ENCODE measurements at places on chromosomes 6 and 20.

DNA sequence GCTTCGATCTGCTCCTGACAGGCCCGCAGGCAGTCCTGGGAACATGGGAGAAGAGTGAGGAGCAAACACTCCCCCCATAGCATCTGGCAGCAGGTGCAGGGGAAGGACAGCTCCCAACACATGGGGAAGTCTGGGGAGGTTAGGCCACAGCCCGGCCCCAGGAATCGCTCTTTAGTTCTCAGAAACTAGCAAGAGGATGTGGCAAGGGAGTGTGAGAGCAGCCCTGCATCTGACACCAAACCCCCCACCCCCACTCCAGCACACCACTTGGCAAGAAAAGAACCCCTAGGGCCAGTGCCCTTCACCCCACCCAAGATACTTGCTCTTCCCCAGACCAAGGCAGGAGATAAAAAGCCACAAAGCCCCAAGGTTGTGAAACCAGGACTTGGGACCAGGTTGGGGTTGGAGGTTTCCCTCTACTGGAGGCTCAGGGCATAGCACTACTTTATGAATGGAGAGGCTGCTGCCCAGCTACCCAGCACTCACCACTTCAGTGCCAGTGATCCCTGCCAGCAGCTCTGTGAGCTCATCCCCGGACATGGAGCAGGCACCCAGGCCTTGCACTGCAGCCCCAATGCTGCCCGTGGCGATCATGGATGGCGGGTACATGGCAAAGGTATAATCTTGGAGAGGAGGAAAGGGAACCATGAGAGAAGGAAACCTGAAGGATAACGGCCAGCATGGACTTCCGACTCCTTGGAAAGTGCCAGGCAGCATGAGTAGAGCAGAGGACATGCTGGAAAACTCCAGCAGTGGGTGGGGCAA lies 5.4 kb downstream of the CCND3 start:
- DNase-seq = no peak

- DNase-seq = no peak
Measured at GRCh38 chr6:17277256-17277655, 3.9 kb upstream of the RBM24 start.

DNA sequence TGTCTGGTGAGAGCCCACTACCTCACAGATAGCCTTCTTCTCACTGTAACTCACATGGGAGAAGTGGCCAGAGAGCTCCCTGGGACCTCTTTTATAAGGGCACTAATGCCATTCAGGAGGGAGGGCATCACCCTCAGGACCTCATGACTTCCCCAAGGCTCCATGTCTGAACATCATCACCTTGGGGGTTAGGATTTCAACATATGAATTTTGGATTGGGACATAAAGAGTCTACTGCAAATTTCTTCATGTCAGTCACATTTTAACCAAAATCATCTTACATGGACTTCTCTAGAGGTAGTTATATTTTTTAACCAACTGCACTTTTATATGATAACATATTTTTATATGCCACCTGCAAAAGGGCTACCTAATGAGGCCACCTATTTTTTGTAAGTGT lies 324.7 kb downstream of the PLCB1 start:
- no peak for DNase-seq

DNA sequence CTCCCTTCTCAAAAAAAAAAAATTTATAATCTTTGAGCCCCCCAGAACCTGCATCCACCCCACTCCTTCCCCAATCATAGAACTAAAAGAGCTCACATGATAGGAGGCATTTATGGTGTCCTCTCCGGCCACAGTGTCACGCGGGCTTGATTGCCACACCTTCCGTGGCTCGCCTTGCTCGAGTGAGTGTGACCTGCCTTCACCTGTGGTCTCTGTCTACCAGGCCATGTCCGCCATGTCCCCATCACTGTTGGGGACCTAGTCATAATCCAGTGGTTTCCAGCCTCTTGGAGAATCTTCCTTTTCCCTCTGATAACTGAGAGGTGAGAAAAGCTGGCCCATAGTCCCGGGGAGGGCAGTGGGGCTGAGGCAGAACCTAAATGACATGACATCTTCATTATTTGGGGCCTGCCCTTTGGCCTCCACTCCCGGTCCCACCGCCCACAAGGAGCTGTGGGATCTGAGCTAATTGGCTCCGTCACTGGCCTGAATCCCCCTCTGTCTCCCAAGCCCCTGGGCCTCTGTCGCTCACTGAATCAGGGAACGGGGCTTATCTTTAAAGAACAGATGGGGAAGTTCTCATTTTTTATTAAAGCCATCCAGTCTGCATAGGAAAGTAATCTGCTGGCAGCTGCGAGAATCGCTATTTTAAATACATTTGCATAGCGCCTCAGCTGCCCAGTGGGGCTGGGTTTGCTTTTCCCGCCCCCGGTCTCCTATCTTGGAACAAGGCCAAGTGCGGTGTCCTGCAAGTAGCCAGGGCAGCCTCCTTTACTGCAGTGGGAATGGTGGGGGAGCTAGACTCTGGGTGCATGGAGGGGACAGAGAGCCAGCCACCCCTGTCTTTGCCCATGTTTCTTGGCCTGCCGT lies 197.6 kb upstream of the PMEPA1 start:
- DNase-seq = no peak

DNA sequence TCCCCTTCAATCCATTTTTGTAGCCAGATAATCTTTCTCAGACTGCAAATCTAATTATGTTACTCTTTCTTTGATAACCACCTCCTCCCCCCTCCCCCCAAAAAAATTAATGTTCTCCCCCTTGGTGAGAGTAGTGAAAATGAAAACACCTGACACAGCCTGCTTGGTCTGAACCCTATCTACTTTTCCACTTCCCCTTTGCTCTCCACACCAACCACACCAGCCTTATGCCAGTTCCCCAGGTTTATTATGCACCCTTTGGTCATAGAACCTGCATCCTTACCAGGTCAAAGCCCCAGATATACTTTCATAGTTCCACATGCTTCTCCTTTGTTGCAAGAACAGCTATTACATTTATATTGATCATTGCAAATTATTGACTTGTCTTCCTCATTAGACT lies 19.4 kb downstream of the PFDN4 start:
- DNase-seq = no peak

- no peak for DNase-seq
Measured at GRCh38 chr6:43243664-43244321, 512 bp downstream of the TTBK1 start.

GRCh38 chr6:36223706-36224105 lies 27.2 kb downstream of the BRPF3 start:
- DNase-seq = no peak

DNA sequence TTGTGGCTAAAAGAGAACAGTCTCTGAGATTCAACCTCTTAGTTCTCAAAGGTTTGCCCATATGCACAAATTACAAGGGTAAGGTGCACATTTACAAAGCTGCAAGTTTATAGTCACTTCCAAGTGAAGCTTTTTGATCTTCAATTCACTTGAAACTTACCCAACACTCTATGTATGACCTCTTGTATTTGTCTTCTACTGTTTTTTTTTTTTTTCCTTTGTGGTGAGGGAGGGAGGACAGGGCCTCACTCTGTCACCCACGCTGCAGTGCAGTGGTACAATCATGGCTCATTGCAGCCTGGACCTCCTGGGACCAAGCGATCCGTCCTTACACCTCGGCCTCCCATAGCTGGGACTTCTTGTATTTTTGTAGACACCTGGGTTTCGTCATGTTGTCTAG lies 4.5 kb upstream of the FOXO3 start:
- no peak for DNase-seq

GRCh38 chr6:155604991-155605390 lies 149.4 kb upstream of the NOX3 start:
- no peak for DNase-seq

- DNase-seq = no peak
Measured at GRCh38 chr20:2127238-2127637, 25.6 kb downstream of the STK35 start.
